Diencephalon (tissue), 1 donor: ENCODE measurements at places on chromosomes 13 and 19. TPM values are rescaled to one million over a fixed set of nuclear protein-coding genes. Genes with fewer than 3 reads are reported as not detected.

Gene TEX101
- total RNA-seq: not detected

Gene PLA2G4C
- total RNA-seq: 22.6 TPM

Gene ZNF585A
- 10.4 TPM for total RNA-seq

Gene FPR1
- total RNA-seq: 10.6 TPM

Gene ZNF441
- total RNA-seq: 35.8 TPM

Gene NCAN
- total RNA-seq: 241 TPM

Gene ZNF730
- 30.2 TPM for total RNA-seq

Gene C5AR1
- 0.46 TPM for total RNA-seq

Gene SIGLEC10
- 3.0 TPM for total RNA-seq

Gene GARRE1
- total RNA-seq: 23.3 TPM

Gene CD33
- 0.23 TPM for total RNA-seq

Gene PLEKHJ1
- total RNA-seq: 49.8 TPM

Gene TMEM272
- 3.9 TPM for total RNA-seq

Gene ZNF230
- 8.1 TPM for total RNA-seq

Gene SERP2
- total RNA-seq: 22.1 TPM

Gene SOX1
- total RNA-seq: 14.1 TPM

Gene ACP7
- not detected for total RNA-seq

Gene NRTN
- total RNA-seq: not detected

Gene FAM216B
- total RNA-seq: 17.8 TPM

Gene MISP
- total RNA-seq: 0.23 TPM
